ENCODE measurements at places on chromosomes 6 and 20.
A peak's percentile ranks its signal among the peaks of the same experiment; 100 is the strongest.

DNA sequence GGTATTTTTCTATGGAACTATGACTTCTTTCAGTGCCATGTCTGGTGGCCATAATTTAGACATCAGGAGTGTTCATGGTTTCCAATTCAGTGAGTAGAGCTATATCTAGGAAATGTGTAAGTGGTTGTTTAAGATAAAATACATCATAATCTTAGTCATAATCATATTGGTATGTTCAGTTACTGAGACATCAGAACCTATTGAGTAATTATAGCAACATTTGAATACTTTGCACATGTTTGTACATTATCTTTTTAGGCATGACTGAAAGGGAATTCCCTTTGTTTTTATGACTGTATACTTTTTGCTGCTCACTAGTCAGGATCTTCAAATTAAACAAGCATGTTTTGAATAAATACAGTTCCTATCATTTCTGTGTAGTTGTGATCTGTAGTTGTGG is 64.0 kb downstream of the STXBP5 start:
- DNase-seq: no peak

DNA sequence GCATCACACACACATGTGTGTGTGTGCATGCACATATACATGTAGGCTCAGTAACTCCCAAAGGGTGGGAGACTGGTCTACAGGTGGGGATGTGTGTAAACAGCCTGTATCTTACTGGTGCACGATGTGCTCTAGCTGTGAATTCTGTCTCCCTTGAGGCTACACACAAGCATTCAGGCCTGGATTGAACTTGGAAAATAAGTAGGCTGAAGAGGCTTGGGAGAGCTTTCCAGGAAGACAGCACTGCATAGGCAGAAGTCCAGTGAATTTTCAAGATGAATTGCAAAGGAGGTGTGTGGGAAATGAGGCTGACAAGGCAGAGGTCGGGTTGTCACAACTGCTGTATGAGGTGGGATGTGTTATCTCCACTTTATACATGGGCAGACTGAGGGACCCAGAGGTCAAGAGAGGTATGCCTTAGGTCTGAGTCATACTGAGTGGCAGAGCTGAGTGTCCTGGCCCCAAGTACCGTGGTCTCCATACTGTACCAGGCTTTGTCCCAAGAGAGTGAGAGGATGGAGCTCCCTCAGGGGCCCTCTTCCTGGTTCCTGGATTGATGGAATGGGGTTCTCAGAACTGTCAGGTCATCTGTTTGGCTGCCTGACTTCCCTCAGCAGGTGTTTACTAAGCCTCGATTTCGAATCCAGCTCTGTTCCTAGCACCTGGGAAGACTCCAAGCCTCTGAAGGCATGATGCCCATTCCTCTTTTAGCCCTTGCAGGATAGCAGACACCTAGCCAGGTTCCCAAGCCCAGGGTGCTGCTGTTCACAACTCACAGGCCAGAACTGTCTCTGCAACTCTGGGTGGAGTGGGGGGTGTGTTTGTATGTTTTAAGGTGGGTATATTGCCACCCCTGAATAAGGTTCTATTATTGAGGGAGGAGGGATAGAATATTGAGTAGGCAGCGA is 14.4 kb downstream of the SNPH start:
- no peak for DNase-seq

- no peak for DNase-seq
These were observed 13.1 kb downstream of the DNPH1 start for GRCh38 chr6:43216200-43216599.

- no peak for DNase-seq
These were observed 7.5 kb downstream of the AFG1L start for GRCh38 chr6:108302386-108302785.

DNA sequence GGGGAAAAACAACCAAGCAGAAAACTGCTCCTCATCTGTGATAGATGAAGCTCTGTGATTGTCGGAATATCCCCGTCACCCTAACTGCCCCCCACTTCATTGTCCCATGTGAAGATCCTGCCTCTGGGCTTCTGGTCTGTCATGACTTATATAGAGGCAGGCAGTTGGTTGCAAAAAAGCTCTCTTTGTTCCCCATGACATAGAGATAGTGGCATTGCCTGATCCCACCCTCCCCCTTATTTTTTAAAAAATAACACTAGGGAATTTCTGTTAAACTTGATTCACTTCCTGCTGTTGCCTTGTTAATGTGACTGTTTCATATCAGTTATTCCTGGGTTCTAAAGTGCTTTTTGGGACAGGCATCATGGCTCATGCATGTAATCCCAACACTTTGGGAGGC is 203.1 kb downstream of the JARID2 start:
- DNase-seq: no peak

- DNase-seq: peak; percentile 40
These were observed 6.8 kb upstream of the USP49 start for GRCh38 chr6:41901882-41902519.

- no peak for DNase-seq
These were observed 191.0 kb downstream of the QKI start for GRCh38 chr6:163605385-163606097.

GRCh38 chr6:402901-403658 is 11.5 kb downstream of the IRF4 start:
- no peak for DNase-seq

GRCh38 chr20:33993576-33994221 is at the start of gene RALY:
TSS of gene RALY (plus strand) at chr20:33993911. CDS start at chr20:34072075, 78,164 bp downstream.
- DNase-seq: peak; percentile 99

DNA sequence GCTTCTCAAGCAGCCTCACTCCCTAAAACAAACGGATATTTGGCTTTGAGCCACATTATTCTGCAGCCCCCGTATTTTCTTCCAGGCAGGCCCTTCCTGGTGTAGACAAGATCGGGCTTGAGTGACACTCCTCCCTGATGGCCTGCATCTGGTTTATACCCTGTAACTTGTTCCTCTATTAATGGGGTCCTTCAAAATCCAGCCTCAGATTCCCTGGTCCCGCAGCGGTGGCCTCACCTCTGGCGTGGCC is 375 bp upstream of the TMEM14C start:
- DNase-seq: no peak

GRCh38 chr6:169160855-169161560 is 92.6 kb downstream of the THBS2 start:
- DNase-seq: no peak

GRCh38 chr20:36040571-36040970 is 72.2 kb downstream of the CNBD2 start:
- DNase-seq: no peak

GRCh38 chr6:129785047-129785755 is 75.2 kb upstream of the ARHGAP18 start:
- DNase-seq: no peak

DNA sequence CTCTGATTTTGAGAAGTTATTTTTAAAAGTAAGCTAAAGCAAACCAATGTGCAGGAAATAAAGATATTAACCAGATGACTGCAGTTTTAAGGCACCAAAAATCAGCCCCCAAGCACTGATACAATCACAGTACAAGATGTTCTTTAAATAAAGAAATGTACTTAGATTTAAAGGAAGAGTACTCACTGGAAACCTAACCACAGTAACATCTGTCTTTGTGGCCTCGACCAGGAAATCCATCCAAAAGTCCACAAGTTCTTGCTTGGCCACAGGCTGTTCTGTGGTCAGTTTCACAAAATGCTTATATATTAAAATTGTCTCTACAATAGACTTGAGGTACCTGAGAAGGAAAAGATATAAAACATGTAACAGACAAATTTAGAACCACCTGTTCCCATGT is 105.9 kb upstream of the MAP7 start:
- no peak for DNase-seq

DNA sequence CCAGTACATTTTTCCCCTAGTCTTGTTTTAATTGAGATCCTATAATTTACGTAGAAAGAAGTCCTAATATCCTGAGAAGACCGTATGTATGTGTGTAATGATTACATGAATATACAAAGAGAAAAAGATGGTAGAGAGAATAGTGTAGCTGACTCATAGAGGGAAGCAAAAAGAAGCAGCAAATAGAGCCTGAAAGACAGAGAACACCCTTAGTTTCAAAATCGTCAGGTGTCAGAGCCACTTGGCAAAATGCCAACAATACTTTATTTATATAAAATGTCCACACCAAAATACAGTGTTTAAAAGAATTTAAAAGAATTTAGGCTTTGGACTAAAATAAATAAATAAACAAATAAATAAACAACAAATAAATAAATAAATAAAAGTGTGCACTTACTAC is 1414.1 kb upstream of the EYS start:
- no peak for DNase-seq

DNA sequence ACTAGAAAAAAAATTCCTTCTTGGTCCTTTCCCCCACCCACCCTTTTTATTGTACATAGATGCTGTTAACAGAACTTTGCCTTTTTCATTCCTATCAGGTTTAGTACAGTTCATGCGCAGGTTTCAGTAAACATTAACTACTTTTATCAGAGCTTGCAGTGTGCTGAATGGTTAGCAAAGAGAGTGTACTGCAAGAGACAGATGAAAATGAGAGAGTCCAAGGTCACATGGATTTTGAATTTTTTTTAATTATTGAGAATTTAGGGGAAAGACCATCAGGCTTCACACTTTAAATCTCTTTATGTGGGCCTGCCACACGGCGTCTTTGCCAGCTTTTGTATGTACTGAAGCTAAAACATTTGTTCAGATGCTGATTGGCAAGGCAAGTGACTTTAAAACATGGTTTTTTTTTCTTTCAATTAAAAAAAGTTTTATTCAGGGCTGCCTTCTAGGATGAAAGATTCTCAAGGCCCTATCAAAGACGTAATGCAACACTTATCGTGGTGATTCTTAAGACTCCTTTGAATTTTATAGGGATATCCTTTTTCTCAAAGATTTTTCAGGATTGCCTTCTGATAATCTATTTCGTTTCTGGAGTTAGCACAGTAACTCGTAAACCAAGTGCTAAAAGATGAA is 32.2 kb downstream of the RREB1 start:
- DNase-seq: peak; percentile 86

All from small intestine (tissue), 16 donors.